ENCODE measurements at places on chromosomes 12 and 14.

- DNase-seq: no peak
Observed at GRCh38 chr12:101117842-101118241, 92.2 kb downstream of the SLC5A8 start.

- DNase-seq: no peak
Observed at GRCh38 chr14:23377573-23378563, 1.0 kb downstream of the CMTM5 start.

DNA sequence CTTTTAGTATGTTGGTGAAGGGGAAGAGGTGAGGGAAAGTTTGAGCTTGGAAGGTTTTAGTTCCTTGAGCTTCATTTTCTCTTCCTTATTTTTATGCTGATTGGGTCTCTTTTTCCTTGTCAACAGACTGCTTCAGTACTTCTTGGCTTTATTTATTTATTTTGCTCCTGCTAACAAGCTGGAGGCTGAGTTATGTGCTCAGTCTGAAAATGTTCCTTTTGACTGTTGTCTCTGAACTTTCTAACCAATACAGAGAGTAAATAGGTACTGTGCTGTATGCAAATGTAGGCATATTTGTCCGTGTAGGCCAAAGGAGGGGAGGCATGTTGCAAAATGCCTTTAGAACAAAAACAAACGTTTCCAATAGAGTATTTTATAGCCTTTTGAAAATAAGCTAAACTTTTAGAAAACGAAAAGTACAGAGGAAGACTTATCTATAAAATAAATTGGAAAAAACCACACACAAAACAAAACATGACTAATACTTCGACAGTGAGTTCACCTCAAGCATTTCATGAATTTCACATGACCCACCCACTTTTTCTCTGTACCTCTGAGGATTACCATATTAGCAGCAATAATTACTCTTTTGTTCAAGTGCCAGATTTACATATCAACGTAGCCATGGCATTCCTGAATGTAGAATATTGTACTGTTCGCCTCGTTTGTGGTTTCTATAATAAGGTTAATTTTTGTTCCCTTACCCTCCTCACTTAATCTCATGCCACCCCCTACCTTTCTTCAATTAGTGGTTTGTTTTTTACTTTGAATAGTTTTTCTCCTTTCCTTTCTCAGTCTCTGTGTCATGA, 4.7 kb upstream of the CREBL2 start:
- DNase-seq: no peak

- DNase-seq: no peak
Observed at GRCh38 chr12:121543786-121544185, 37.0 kb downstream of the KDM2B start.

GRCh38 chr12:12975322-12976077, 23.5 kb upstream of the GPRC5D start:
- DNase-seq: no peak

- no peak for DNase-seq
Observed at GRCh38 chr12:50505675-50506530, 1.1 kb downstream of the DIP2B start.

DNA sequence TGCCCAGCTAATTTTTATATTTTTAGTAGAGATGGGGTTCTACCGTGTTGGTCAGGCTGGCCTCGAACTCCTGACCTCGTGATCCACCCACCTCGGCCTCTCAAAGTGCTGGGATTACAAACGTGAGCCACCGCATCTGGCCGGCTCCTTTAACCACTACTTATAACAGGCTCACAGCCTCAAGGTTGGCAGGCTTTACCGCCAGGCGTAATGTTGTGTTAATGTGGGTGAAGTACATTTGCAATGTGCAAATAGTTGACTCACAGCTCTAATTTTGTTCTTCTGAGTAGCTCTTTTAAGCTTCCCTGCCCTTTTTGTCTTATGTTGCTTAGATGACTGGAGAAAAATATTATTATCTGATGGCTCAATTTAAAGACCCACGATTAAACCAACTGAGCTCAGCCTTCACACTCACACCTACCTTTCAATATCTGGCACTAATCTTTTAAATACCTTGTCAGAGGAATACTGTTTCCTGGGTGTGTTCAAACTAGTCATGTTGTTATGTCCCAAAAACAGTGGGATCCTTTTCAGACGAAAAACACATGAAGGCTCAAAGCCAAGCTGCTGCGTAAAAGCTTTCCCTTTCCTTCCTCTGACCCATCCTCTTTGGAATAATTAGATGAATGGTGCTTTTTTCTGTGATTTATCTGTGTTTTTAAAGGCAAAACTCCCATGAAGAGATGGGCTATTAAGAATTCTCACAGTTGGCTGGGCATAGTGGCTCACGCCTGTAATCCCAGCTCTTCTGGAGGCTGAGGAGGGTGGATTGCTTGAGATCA, 57.2 kb upstream of the USP44 start:
- peak; percentile 42 for DNase-seq

DNA sequence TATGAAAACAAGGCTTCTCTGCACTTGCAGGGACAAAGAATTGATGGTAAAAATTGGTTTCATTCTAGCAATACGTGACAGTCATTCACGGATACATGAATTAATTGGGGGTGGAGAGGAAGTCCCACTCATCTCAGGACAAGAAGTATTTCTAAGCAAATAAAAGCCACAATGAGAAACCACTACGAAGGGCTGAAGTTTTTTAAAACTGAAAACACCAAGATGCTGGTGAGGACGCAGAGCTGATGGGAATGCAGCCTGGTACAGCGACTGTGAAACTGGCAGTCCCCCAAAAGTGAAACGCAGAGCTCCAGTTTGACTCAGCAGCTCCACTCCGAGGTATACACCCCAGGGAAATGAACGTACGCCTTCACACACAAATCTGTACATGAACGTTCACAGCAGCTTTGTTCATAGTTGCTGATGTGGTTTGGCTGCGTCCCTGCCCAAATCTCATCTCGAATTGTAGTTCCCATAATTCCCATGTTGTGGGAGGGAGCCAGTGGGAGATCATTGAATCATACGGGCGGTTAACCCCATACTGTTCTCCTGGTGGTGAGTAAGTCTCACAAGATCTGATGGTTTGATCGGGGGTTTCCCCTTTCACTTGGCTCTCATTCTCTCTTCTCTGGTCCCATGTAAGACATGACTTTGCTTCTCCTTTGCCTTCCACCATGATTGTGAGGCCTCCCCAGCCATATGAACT, 89.0 kb downstream of the SCARB1 start:
- DNase-seq: no peak

- DNase-seq: no peak
Observed at GRCh38 chr14:96897184-96897583, 100.0 kb downstream of the VRK1 start.

DNA sequence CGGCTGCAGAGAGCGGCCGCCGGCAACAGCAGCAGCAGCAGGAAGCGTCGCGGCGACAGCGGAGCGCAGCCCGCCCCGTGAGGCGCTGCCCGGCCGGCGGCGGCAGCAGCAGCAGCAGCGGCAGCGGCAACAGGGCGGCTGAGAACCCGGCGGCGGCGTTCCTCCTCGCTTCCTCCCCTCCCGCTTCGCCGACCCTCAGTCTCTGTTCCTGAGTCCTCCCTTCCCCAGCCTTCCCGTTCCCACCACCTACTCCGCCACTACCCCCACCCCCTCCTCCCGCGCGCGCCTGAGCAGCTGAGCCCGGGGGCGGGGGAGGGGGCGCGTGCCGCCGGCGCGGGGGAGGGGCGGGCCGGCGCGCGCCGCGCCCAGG, 310 bp downstream of the BICDL1 start:
- DNase-seq: no peak

- no peak for DNase-seq
Observed at GRCh38 chr14:103071544-103072251, 12.3 kb upstream of the LBHD2 start.

DNA sequence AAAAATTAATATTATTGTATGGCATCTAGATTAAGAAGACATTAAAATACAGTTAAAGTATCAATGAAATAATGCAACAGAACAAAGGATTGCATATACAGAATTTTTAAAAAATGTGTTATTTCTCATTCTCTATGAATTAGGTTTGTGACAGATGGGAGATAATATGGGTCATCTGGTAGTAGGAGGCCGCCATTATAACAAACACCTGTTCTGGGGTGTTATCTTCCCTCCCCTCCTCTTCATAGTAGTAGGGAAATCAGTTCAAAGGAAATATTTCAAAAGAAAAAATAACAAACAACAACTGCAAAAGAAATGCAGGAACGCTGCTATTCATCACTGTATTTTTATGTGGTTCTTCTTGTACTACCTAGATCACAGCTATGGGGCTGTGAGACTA, 187.0 kb upstream of the ATP2B1 start:
- DNase-seq: no peak

- DNase-seq: peak; percentile 61
Observed at GRCh38 chr14:63542231-63542999, 762 bp downstream of the PPP2R5E start.

DNA sequence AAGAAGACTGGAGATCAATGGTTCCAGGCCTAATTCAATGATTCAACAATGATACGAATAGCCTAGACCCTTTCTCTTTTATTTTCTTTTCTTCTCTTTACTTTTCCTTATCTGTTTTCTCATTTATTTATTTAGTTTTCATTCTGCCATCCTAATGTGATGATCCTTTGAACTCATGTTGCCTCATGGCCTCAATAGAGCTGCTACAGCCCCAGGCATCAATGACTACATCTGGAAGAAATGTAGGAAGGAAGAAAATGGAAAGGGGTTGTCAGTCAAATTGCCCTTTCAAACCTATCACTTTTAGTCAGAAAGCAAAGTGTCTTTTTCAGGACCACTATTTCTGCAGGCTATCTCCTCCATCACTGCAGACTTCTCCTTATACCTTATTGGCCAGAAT, 69.9 kb downstream of the CMKLR1 start:
- no peak for DNase-seq

DNA sequence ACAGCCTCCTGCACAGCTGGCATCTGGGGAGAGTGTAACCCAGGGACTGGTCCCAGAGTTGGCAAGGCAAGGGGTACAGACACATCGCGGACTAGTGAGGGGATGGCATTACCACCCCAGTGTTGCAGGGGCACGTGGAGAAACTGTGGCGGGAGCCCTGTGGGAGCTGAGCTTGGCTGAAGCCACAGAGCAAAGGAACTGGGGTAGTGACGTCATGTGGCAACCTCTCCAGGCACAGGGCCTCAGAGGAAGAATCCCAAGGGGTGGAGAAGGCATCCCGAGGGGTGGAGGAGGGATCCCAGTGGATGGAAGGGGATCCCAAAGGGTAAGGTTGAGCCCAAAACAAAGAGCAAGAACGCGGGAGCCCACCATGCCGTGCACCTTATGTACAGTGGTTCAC, 70.1 kb downstream of the GSC start:
- DNase-seq: no peak

GRCh38 chr12:69886109-69886508, 61.1 kb downstream of the MYRFL start:
- DNase-seq: no peak

GRCh38 chr14:51828017-51828797, 32.2 kb upstream of the GNG2 start:
- no peak for DNase-seq

- DNase-seq: no peak
Observed at GRCh38 chr12:76003355-76003638, 28.3 kb downstream of the PHLDA1 start.

- peak; percentile 39 for DNase-seq
Observed at GRCh38 chr14:53152184-53152886, 788 bp downstream of the DDHD1 start.

DNA sequence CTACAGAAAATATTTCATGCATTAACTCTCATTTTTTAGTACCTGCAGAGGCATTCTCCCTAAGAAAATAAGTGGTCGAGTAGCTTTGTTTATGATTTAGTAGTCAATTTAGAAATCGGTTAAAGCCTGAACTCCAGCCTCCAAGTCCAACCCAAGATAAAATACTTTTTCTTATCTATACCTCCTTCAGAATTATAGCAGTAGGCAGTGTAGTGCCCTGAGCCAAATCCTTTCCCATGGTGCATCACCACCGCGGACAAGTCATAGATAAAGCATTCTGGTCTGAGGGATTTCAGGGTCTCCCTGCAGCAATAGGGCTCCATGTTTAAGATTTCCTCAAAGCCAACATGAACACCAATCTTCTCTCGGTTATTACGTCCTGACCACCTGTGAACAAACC, 30.5 kb downstream of the USP44 start:
- no peak for DNase-seq

GRCh38 chr14:68377006-68377405, 415.9 kb downstream of the ZFP36L1 start:
- no peak for DNase-seq

DNA sequence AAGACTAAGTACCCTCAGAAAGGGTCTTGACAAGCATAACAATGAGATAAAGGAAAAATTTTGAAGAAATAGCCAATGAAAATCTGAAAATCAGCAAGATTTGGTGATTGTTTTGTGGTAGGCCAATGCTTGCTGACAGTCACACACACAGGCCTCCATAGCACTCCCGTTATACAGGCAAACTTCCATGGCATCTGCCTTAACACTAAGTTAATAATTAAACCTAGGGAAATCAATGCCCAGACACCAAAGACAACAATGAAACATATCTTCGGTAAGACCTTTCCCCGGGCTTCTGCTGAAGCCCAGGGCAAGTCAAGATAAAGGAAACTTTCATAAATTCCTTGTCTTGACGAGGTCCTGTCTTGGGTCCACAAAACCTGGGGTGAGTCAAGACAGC, 18.6 kb upstream of the RERGL start:
- DNase-seq: no peak

DNA sequence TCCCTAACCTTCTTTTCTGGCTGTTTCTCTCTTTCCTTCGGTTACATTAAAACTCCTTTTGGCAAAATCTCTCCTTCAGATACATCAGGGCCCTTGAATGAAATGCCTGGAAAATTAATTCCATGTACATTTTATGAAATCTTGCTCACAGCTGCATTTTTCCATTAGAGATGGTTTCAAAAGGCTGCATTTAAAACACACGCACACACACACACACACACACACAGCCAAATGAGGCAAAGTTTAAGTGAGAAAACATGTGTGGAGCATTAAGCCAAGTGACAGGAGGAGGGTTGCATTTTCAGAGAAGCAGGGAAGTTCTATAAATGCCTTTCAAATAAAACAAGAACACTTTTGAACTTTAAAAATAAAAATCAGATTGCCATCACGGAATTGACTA, 216.4 kb downstream of the LRIG3 start:
- DNase-seq: no peak

DNA sequence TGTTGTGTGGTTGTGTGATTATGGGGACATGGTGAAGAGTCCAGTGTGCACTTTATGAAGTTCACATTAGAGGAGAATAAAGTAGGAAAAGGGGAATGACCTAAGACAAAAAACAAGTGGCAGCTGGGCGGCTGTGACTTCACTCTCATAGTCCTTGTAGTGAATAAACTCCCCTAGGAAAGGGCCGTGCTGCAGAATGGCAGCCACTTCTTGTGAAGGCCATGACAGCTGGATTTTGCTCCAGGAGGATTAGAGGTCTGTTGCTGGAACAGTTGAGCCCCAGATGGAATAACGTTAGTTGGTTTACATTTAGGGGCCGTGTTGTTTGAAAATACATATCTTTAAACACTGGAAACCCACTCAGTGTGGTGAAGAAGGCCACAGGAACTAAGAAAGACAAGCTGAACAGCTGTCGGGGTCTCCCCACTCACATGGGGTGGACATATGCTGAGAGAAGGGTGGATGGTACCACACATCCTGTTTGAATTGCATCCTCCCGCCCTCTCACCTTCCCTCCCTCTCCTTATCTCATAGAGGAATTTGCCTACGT, 276.9 kb downstream of the CACNA1C start:
- no peak for DNase-seq

GRCh38 chr12:105222726-105223351, 13.1 kb downstream of the APPL2 start:
- DNase-seq: no peak

Measured in NCI-H1105 treated with DMSO at 0.1 percent for 48 hours (cell line).